ENCODE measurements at places on chromosomes 5 and 9.

DNA sequence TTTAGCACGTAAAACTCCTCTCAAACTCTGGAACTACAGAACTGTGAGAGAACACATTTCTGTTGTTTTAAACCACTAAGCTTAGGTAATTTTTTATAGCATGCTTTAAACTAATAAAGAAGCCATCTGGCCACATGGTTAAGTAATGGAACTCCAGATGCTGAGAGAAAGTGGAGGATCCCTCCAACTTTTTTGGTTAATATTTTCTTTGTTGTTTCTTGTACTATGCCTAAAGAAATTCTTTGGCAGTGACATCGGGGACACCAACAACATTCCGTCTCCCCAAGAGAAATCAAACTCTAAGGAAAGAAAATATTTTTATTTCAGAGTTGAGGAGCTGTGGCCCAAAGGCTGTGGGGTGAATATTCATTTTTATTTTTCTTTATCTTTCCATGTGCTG, 734.8 kb upstream of the CDH9 start:
- DNase-seq = no peak

DNA sequence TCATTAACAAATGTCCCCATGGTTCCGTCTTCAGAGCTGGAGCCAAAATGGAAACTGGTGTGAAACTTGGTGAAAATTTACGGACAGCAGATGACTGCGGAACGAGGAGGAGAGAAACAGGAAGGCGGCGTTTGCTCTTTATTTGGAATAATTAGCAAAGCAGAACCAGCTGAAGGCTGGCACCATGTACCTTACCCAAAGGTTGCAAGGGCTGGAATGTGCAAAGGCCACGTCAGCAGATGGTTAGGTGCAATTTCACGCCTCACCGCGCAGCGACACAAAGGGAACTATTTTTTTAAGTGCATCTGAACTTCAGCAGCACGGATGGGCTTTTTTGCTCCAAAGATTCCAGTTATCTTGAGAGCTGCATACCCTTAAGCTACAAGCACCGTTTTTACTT, 127.4 kb downstream of the COL23A1 start:
- no peak for DNase-seq

GRCh38 chr5:125325488-125326149, 579.2 kb upstream of the ZNF608 start:
- no peak for DNase-seq

GRCh38 chr5:75355236-75355635, 18.2 kb downstream of the HMGCR start:
- no peak for DNase-seq

GRCh38 chr5:98913911-98914310, 14.9 kb downstream of the CHD1 start:
- no peak for DNase-seq

Data from T-helper 2 cell treated with Interferon-gamma antibody and Interleukin-4, amounts not matched to agents 5 μg/mL and 100 μg/mL, for 36 hours (primary cell).